ENCODE measurements at places on chromosomes 2 and 18.

DNA sequence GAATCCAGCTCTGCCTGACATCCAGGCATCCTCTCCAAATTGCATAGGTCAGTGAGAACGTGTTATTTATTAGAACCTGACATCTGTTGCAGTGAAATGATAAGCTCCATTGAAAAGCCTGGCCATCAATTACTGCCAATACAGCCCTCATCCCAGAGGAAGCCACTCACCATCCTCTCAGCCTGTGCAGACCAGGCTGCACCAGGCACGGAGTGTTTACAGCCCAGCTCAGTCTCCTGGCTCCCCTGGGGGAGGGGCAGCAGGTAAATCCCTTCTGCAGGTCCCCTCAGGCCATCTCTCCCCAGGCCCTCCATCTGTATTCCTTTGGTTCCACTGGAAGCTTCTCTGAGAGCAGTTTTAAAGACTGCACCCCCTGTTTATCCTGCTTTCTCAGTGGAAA, 82.6 kb upstream of the FOSL2 start:
- DNase-seq: peak; percentile 86

- no peak for DNase-seq
Measured at GRCh38 chr2:157150747-157151146, 106.8 kb upstream of the GALNT5 start.

DNA sequence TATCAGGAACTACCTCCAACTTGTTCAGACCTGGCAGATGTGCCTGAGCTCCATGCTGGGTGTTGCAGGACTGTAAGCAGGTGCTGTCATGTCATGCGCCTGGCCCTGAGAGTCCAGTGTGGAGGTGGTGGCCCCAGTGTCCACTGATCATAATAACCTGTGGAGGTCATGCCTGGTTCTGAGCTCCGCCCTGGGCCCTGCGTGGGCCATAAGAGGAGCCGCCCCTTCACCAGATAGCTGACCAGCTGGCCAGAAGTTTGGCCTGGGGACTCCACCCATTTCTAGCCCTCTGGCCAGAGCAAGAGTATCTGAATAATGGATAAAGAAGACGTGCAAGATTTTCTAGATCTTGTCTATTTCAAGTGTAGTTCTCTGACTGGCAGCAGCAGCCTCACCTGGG, 72.4 kb downstream of the CTIF start:
- DNase-seq: no peak

DNA sequence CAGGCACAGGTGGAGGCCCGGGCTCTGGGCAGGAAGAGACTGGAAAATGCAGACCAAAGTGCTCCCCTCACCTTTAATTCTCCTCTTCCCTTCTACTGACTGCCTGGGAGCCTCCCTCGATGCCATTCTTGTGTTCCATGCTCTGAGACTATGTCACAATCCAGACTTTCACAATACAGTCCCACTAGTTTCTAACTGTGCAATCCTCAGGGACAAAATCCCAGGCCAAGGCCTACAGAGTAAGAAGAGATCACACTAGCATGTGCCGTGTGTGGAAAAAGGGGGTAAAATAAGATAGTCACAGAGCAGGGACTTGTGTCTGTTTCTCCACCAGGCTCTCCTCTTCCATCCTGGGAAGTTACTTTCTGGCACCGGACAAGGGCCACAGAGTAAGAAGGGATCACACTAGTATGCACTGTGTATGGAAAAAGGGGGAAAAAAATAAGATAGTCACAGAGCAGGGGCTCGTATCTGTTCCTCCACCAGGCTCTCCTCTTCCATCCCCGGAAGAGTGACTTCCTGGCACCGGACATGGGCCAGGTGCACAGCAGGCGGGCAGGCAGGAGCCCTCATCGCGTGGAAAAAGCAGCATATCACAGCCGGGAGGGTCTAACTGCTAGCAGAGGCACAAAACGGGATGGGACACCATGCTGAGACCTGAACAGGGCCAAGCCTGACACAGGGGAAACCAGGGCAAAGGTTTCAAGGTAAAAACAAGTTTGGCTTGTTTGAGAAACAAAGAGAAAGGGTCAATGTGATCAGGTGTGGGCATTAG, 9.6 kb downstream of the CYB5A start:
- no peak for DNase-seq

- DNase-seq: no peak
Measured at GRCh38 chr2:29032189-29032588, 42.1 kb downstream of the PCARE start.

- no peak for DNase-seq
Measured at GRCh38 chr2:30439296-30439695, 7.8 kb upstream of the LCLAT1 start.

DNA sequence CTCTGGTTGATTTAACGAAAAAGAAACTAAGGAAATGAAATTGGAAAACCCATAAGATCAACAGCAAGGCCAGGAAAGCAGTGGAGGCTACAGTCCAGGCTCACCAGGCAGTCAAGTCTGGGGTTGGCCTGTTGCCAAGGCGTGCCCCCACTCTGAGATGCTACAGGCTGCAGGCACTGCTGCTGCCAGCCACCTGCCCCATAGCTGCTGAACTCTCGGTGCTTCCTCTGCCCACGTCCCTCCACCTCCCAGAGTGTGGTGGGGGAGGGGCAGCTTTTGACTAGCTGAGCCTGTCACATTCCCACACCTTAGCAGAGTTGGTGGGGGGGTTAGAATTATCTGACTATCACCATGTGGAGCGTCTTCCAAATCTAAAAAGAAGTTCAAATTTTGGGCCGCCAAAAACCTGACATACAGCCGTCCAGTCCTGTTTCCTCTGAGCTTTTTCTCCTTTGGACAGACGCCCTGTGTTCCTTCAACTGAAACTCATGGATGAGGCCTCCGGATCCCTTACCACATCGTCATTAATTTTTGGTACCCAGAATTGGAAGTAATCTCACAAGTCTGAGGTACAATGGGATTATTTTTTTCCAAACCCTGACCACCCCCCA, 3.9 kb upstream of the SH3RF3 start:
- DNase-seq: no peak

DNA sequence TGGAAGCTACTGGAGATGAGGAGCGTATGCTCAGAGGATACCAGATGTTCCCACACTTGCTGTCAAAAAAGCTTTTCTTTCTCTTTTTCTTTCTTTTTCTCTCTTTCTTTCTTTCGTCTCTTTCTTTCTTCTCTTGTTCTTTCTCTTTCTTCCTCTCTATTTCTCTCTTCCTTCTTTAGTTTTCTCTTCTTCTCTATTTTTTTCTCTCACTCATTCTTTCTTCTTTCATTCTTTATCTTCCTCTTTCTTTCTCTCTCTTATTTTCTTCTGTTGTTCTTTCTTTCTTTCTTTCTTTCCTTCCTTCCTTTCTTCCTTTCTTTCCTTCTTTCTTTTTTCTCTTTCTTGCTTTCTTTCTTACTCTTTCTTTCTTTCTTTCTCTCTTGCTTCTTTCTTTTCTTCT, 457.6 kb downstream of the CMPK2 start:
- DNase-seq: no peak

DNA sequence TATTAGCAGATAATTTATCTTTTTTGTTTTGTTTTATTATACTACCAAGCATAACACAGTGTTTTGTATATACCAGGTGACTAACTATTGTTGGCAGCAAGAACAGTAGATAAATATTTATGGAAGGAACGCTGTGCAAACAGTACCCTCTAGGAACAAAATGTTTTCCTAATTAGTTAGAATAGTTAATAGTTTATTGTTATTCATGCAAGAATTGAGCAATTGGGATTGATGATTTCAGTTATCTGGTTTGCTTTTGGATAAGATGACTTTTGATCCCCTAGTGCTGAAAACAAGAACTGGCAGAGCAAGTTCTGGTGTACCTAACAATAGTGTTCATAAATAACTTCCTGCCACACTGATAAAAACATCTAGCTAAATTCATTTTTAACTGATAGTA, 323.3 kb downstream of the TGIF1 start:
- no peak for DNase-seq

GRCh38 chr2:119196301-119197125, 27.1 kb upstream of the STEAP3 start:
- no peak for DNase-seq

DNA sequence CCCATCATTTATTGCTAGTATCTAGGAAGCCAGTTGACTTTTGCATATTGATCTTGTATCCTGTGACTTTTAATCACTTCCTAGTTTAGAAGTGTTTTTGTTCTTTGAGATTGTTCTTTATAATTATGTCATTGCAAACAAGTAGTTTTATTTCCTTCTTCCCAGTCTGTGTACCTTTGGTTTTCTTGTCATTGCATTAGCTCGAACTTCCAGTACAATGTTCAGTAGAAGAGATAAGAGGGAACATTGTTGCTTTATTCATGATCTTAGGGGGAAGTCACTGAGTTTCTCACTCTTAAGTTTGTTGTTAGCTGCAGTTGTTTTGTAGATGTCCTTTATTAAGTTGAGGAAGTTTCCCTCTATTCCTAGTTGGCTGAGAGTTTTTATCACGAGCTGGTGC, 61.0 kb downstream of the TRAPPC12 start:
- no peak for DNase-seq

DNA sequence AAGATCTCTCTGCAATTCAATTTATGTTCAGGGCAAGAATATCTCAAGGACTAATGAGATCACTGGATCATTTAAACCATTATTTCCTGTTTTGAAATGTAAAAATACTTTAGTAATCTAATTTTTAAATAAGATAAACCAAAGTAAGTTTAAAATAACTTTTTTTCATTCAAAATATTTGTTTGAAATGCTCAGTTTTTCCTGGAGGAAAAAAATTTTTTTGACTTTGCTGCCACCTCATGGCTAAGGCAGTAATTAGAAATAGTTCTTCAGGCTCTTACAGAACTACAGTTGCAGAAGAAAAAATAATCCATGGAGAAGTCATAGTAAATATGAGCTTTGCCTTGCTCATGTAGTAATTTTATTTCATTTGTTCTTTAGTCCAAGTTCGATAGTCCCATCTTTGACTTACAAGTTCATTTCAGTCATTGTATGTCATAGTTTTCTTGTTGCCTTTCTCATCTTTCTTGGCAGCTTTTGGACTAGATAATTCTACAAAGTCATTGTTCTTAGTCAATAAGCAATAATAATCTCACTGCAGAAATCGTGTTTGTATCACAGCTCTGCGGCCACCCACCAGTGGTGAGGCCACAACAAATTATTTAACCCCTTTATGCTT, 127.4 kb downstream of the DPP4 start:
- DNase-seq: no peak

DNA sequence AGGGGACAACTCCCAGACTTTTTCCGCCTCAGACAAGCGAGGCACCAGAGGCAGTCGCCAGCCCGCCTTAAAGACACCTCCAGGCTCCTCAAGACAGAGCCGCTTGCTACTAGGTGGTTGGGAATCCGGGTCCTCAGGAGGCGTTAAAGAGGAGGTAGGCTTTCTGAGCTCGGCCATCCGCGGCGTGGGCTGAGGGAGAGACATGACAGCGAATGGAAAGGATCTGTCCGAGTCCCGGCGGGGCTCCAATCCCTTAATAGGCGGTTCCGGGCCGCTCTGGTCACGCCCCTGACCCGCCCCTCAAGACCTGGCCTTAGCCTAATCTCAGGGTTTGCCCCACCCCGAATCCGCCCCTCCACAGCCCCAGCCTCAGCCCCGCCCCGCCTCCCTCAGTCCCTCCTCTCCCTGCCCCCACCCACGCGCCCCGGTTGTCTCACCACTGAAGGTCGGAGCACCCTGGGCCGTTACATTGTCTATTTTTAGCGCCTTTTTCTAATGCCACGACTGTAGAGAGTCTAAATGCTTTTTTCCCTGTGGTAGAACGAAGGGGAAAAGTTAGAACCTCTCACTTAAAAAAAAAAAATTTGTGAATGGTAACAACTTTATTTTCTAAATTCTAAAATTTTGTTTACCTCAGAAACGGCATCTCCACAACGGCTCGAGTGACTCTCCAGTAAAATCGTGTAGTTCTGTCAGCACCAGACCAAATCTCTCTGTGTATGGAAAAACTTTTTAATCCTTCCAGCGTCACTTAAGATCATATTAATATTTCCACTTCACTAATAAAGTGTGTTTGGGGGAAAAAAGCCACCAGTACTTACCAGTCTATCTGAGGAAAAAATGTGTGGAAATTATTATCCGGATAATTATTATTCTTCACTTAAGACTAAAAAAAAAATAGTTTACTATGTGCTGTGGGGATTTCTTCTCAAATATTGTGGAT, at the start of gene RAD51AP2:
Gene RAD51AP2, minus strand, starts transcription at position 229 of the 943 bp plus-strand sequence. Its CDS starts 25 bp downstream, at position 204.
- DNase-seq: peak; percentile 98

DNA sequence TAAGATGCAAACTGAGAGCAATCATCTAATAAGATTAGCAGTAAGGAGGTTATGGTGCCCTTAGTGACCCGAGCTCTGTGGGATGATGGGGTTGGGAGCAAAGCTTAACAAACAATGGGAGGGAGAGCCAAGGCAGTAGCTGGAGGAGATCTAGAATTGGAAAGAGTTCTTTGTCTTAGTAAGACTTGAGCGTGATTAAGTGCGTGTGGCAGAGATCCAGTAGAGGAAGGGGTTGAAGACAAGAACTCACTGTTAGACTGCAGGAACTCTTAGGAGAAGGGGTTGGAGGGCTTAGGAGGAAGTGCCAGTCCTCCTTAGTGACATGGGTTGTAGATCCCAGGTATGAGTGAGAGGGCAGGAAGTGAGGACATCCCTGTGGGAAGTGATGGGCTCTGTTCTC, 184.7 kb downstream of the GFPT1 start:
- peak; percentile 39 for DNase-seq

DNA sequence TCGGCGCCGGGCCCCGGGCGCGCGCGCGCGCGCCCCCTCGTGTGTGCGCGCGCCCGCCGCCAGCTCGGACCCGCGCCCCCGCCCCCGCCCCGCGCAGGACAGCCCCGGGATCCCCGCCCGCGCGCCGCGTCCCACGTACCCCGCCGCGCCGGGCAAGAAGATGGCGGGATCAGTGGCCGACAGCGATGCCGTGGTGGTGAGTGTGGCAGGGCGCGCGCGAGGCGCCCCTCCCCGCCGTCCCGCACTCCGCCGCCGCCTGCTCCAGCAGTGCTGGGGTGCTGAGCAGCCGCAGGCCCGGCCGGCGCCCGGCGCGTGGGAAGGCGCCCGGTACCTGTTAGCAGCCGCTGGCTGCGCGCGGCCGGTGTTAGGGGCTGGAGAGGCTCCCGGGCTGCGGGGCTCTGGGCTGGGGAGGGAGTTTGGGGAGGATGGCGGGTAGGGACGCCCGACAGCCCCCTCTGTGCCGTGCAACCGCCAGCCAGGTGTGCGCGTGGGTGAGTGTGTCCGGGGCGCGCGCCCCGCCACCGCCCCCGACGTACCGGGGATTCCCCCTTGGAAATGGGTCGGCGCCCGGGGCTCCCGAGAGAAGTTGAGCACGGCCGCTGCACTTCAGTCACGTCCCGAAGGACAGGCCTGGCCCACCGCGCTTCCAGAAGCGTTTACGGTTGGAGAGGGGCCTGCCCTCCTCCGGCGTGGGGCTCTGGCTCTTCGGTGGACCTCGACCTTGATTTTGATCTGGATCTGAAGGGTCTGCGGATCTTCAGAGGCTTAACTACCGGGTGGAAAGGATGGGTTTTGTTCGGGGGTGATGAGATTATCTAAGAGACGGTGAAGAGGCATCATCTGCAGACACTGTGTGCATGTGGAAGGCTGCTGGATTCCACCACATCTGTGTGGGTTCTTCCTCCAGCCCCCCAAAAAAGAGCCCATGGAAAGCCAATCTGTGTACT, 697 bp downstream of the LGALSL start:
- peak; percentile 85 for DNase-seq

All from WERI-Rb-1 (cell line).